Activated naive CD8-positive, alpha-beta T cell treated with anti-CD3 and anti-CD28 coated beads, Interleukin-2, amount 10 ng/mL, durations not matched to agents 7 days and 5 days (primary cell): ENCODE measurements at places on chromosomes 5 and 9.

DNA sequence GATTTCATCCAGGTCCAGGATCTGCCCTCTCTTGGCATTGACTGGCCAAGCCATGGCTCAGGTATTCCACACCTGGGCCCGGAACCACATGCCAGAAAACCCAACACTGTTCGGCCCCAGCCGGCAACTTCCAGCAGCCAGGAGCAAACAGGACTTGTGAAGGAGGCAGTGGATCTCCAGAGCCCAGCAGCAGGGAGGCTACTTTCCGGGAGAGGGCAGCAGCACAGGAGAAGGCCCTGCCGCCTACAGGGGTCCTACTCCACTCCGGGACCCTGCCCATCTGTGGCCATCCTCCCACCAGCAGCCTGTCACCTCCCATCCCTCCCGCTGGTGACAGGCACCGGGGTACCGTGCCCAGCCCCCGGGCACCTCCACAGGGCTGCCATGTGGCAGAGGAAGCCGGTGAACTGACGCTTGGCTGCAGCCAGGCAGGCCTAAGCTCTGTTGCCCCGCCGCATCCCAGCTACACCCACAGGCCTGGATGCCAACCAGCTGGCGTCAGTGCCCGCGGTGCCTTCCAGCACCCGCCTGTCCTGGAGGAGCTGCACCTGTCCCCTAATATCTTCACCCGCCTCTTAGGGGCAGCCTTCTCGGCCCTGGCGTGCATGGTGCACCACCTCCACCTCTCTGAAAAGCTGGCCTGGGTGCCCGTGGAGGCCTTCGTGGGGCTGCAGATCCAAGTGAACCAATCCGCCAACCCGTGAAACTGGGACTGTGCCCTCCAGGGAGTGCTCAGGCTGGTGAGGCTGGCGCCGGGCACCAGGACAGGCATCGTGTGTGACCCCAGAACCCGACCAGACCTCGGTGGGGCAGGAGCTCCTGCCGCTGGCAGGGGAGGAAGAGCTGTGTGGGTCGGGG is 18.9 kb upstream of the SLC30A5 start:
- no peak for DNase-seq

DNA sequence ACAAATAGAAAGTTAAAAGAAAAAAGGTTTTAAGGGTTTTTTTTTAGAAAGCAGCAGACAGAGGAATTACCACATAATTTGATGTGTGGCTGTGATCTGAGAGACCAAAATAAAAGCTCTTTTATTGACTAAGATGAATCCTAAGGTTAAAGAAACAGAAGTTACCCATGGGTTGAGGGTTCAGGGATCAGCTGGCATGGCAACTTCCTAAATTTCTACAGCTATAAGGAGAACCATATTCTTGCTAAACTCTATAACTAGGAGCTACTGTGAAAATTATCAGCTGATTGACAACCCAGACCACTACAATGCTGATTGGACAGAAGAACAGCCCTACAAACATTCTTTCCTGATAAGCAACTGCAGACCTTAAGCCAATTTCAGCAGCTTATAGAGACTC is 40.2 kb downstream of the TMEM215 start:
- DNase-seq, result no peak

GRCh38 chr9:32292611-32293010 is 91.8 kb upstream of the ACO1 start:
- no peak for DNase-seq

DNA sequence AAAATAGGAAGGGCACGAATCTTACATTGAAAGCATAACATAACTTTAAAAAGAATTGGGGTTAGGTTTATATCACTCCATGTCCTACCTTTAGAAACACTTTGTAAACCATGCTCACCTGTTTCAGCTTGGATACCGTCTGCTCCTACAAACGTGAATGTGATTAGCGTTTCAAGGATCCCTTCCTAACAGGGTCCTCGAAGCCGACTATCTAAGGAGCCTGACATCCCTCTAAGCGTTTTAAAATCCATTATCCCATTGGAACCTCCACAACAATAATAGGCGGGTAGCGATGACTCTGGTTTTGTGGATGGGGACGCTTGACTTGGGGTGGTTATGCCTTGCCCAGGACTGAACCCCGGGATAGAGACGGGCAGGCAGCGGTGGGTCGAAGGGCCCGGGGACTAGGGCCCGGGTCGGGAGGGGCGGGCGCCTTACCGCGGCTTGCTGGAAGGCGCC is 937 bp downstream of the SVEP1 start:
- DNase-seq, result no peak

DNA sequence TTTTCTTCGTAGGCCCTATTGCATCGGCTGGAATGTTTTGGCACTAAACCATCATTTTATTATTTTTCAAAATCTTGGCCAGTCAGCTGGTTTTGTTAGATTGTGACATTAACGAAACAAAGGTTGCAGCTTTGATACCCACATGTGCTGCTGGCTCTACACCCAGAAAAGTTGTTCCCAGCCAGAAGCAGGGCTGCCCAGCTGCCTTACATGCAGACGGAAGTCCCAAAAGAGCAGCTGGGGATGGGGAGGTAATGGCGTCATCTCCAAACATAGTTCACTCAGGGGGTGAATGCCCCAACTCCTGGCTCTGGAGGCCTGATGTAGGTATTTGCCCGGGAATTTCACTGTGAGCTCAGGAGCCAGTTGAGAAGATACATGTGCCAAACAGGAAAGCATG is 23.3 kb downstream of the TMEM171 start:
- DNase-seq, result no peak

DNA sequence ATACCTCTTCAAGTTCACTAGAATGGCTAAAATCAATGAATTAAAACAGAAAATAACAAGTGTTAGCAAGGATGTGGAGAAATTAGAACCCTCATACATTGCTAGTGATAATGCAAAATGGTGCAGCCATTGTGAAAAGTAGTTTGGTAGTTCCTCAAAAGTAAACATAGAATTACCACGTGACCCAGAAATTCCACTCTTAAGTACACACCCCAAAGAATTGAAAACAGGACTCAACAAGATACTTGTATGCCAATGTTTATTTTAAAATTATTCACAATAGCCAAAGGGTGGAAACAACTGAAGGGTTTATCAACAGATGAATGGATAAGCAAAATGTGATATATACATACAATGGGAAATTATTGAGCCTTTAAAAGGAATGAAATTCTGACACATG is 70.3 kb downstream of the BARX1 start:
- no peak for DNase-seq

DNA sequence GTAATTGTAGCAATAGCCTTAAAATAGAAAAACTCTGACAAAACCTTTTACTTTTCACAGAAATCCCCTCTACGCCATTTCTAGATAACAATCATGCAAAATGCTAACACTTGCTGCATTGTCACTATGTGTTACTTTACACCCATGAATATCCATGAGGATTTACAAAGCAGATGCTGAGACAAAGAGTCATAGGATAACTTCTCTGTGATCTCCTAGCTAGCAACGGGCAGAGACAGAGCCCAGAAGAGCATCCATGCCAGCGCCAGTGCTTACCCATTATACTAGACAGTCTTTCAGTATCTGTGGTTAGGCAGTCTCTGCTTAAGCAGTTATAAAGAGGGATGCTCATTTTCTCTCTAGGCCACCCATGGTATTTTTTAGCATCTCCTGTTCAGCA is 474.1 kb downstream of the CAAP1 start:
- DNase-seq, result no peak

DNA sequence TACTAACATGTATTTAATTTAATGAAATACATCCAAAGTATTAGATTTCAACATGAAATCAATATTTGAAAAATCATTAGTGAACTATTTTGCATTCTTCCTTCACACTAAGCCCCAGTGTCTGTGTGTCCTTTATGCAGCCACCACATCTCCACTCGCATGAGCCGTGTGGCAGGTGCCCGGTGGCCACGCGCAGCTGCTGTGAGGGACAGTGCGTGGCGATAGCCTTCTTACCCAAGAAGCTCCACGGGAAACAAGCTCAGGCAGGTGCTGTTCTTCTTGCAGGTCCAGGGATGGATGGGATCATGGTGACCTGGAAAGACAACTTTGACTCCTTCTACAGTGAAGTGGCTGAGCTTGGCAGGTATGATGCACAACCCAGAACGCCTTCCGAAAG is 79.3 kb upstream of the OTULINL start:
- no peak for DNase-seq

- DNase-seq, result peak; percentile 19
Observed at GRCh38 chr9:123418506-123418905, 62.5 kb downstream of the CRB2 start.

GRCh38 chr5:112737463-112738190 is at the start of gene APC:
APC (plus strand) TSS chr5:112737885; CDS start chr5:112754891, 17,006 bp downstream.
- DNase-seq, result peak; percentile 83

DNA sequence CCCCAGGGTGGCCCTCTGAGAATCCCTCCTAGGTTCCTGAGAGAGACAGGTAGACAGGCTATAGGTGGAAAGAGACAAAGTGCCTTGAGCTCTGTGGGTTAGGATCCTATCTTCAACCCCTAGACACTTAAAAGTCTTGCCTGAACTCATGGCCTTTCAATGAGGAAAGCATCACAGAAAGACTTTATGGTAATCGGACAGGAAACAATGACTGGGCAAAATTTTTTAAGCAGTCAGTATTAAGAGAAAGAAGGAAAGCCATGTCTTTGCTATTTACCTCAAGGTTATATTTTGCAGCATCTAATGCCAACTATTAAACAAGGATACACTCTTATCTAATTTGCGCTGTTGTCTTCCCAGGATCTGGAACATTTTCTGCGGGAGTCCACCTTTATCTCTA is 93.2 kb downstream of the PCSK1 start:
- DNase-seq, result no peak
